ENCODE measurements at places on chromosomes 5 and 9.

DNA sequence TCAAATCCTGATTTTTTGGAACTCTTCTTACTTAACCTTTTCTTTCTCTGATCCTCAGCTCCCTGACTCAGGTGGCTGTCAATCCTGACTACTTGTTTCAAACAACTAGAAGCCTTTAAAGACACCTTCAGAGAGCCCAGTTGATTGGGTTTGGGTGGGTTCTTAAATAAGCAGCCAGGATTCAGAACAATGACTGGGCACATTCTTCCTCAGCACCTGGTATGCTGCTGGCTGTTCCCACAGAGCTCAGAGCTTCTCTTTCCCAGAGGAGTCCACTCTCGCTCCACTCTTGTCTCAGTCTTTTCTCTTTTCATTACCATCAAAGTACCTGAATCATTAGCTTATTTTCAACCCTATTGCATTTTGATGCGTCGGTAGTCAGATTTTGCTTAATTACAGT is 22.5 kb downstream of the PCSK5 start:
- no peak for DNase-seq

DNA sequence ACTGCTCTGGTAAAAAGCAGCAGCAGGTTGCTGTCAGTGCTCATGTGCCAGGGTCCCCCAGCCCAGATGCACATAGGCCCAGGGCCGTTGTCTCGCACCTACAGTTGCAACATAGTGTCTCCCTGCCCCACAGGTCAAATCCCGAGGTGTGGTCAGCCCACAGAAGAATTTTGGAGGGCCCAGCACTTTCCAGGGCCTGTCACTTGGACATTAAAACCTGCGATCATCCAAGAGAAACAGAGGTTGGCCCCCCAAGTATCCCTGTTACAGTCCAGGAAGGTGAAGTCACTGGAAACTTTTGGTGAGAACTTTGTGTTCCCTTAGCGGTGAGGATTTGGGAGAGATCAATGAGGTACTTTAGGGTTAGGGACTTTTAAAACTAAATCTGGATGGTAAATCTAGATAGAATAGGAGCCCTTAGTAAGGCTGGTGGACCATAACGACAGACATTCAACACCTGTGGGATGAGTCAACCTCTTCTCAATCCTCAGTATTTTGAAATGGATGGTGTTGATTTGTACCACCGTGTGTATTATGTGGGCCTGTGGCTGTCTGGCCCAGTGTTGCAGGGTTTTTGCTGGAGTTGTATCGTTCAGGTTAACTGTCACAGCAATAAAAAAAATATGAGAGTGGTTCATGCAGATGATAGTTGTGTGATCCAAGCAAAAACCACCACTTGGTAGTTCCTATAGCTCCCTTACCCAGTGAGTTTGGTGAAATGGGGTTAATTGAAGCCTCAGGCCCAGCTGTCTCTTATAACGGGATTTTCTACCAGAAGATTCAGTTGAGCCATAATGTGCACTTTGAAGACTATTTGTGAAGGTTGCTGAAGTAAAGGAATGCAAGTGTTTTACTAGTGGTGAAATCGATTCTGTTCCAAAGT is 19.2 kb downstream of the OR2S2 start:
- DNase-seq: no peak

DNA sequence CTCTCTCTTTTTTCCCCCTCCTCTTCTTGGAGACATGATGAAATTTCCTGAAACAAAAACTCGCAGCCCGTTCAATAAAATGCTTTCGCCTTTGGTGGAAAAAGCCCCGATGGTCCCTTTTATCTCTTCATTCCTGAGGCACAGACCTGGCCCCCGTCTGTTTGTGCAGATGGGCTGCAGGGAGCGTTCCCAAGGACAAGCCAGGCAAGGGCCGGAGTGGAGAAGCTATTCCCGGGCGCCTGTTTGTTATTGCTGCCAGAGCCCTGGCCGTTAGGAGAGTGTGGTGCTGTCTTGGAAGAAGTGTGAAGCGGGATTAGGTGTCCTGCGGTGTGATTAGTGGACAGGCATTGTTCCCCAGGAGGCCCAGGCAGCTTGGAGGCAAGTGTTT is 71.9 kb downstream of the SMIM23 start:
- no peak for DNase-seq

DNA sequence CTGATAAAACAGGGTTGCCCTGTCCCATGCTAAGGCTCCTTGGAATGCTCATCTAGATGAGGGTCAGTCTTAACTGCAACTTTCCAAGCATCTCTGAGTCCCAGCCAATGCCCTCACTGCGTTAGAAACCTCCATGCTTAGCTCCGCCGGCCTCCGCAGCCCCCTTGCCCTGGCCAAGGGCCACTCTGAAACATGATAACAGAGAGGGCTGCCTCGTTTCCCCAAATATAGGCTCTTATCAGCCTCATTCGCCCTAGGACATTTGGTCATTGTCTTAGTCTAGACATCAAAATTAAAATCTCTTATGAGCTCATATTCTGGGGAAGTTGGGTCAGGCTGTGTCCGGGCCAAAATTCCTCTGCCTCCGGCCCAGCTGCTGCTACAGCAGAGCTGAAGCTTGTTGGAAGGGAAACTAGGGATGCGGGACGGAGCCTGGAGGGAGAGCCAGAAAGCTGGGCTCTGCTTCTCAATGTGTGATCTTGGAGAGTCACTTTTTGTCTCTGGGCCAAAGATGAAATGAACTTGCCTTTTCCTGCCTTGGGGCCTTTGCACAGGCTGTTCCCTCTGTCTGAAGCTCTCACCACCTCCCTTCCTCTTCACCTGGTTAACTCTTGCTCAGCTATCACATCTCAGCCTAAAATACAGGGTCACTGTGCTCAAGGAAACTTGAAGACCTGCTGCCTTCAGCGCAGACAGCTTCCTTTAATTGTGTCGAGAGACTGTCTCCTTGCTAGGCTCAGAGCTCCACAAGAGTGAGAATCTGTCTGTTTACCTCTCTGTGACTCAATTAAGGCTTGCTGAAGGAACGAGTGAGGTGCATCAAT is 191.3 kb downstream of the RGS3 start:
- DNase-seq: no peak

- DNase-seq: no peak
These were observed 81.1 kb upstream of the RAI14 start for GRCh38 chr5:34574936-34575467.

All from T-cell (primary cell).